ENCODE measurements at places on chromosomes 12 and 14.

GRCh38 chr12:69240631-69240995 is 1.2 kb downstream of the CPSF6 start:
- peak; percentile 3 for DNase-seq

DNA sequence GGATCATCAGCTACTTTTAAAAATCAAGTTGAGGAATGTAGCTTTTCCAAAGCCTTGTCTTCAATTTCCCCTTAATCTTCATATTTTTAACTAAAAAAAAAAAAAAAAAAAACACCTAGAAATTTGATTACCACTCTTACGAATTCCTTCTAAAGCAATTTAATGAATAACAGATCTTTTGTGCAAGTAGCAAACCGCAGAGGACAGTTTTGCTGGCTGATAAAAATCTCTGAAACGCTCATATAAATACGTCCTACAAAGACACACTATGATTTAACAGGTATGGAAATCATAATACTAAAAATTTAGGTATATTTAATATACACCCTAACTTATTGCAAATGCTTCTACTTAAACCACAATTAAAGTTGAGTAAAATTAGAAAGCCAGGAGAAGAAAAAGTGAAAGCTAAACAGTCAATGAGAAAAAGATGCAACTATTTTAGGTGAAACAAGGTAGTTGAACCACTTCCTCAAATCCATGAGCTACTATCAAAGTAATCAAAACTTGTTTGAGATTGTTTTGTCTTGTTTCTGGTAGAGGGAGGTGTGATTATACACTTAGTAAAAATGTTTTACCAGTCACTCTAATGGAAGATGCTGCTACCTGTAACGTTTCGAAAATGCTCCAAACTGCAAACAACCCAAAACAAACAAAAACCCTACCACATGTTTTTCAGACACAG is 2.2 kb downstream of the PAWR start:
- no peak for DNase-seq

- DNase-seq, result no peak
Measured at GRCh38 chr12:101941306-101942249, 64.2 kb downstream of the DRAM1 start.

DNA sequence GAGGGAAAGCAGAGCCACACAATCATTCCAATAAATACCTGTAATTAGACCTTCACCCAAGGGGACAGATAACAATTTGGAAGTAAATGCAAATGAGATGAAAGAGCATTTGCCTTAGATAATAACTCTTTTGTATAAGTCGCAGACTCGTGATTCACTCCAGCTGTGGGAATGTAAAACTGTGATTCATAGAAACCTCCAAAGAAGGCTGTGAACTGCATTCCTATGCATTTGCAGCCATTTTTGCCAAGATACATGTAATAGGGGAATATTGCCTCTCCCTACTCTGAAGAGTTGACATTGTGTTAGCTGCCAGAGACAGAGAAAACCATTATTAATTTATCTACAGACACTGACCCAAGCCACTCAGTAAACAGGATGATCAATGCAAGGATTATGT is 181.9 kb upstream of the ARHGAP5 start:
- no peak for DNase-seq

DNA sequence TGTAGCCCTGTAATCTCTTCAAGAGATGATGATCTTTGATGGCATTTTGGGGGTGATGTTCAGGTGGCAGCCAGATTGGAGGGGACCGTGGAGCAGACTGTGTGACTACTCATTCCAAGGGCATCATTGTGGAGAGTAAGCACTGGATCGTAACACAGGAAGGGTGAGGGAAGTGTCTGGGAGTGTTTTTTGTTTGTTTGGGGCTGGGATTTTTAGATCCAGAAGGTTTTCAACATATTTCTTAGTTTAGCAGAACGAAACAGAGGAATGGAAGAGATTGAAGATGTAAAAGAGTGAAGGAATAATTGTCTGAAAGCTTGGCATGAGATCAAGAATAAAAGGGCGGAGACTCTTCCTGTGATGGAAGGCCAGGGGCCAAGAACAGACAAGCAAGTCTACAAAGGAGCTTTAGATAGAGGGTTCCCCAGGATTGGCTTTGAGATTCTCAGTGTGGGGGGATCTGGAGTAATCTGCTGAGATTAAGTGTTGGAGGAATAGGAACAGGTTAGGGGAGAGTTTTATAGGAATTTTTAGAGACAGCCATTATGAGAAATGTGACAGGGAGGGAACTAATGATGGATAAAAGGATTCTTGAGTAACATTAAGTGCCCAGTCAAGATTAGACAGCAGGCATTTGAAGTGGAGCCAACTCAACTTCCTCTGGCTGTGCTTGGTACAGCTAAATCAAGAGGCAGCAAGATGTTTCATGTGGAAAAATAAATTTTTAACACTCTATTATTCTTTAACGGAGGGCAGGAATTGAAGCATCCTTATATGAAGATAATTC is 79.7 kb upstream of the REP15 start:
- no peak for DNase-seq

DNA sequence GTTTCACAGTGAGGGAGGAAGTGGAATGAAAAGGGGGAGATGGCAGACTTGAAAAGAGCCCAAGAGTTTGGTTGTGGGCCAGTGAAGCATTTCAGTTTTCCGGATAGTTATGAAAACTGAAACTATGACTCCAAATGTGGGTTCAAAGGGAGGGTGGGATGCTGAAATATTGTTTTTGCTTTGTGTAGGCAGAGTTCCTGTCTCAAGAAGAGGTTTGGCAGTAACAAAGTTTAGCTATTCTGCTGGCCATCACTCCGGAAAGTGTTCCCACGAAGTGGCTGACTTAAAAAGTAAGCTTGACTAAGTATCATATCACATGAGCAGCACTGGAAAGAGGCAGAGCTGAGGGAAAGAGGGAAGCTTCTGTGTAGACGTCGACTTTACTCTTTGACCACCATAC is 85.2 kb downstream of the CAND1 start:
- no peak for DNase-seq

GRCh38 chr14:67228325-67228984 is 12.8 kb upstream of the PALS1 start:
- no peak for DNase-seq

DNA sequence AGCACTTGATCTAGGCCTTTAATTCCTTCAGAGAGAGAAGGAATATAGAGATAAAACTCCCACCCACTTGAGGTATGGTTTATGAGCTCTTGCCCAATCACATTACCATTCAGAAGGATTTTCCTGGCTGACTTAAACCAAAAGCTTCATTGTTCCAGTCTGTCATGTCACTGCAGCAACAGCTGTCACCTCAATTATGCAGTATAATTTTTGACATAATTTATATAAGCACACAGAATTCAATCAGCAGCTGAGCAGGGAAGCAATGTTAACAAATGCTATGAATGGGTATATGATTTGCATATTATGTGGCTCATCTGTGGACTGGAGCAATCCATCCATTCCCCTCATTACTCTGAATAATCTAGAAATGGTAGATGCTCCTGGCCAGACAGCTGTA is 40.3 kb downstream of the CBX5 start:
- DNase-seq, result no peak

GRCh38 chr12:117118838-117119591 is 19.8 kb upstream of the TESC start:
- no peak for DNase-seq

- DNase-seq, result no peak
Measured at GRCh38 chr12:119869720-119870119, 7.4 kb downstream of the CIT start.

DNA sequence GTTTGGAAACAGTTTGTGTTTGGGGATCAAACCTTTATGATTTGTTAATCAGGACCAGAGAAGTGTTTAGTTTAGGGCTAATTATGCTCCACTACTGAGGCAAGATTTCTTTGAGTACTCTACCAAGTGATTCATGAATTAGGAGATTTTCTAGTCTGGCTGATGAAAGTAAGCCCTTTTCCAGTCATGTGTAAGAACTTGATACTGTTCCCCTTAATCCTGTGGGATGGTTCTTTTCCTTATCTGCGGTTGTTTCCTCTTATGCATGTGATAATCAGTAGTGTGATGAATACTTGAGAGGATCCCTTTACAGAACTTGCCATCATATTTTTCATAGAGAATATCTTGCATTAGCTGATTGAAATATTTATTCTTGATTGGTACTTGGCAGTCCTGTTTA is 42.1 kb downstream of the DYRK2 start:
- no peak for DNase-seq

DNA sequence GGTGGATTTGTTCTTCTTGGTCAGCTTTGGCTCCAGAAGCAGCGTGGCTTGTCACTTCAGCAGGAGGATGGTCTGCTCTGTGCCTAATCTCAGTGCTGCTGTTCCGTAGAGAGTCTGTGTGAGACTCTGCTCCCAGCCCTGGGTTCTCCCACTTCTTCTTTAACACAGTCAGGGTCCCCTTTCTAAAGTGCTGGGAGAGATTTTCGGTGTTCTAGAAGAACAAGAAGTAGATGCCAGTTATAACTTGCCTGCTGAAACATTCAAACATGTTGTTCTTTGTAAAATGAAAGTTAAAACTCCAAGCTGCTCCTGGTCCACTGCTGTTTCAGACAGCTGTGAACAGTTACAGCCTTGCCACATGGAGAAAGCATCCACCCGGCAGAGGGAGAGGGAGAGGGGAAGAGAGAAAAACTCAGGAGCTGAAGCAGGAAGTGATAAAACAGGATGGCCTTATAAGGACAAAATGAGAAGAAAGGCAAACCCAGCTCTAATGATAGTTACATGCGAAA is 55.2 kb upstream of the CERS5 start:
- no peak for DNase-seq

GRCh38 chr14:67934087-67934486 is 114.5 kb downstream of the RAD51B start:
- DNase-seq, result no peak

GRCh38 chr12:63844391-63845341 is at the start of gene SRGAP1:
Gene SRGAP1 (plus strand): TSS chr12:63844700. CDS start chr12:63844817, 117 bp downstream.
- DNase-seq, result no peak

DNA sequence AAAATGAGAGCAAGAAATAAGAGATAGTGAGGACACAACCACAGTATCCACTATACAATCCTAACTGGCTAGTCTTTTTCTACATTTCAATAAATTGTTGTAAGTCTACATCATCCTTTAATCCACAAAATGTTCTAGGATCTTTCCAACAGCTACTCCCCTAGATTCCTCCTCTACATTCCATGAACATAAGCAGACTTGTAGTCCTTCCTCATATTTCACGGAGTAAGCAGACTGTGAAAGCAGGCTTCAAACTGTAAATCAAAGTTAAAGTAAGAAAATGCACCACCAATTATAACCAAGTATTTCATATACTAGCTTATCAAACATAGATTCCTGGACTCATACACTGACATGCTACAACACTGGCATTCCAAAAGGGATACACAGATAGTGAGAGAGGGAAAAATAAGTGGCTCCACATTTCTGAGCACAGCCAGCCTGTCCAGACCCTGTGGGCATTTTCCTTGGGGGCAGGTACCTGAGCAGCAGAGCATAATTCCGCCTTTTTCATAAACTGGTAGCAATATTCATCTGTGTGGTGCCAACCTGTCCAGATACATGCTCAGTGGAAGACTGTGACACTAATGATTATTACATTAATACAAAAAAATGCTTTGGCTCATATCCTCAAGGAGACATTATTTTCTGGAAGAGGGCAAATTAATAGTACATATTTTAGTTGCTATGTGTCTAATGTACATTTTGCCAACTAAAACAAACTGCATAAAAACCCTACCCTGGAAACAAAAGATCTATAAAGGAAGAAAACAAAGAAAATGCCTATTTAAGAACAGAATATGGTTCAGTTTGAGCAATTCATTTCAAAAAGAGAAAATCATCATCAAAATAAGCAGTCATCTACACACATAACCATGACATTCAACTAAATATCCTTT is 113.3 kb upstream of the FSCB start:
- DNase-seq, result no peak

GRCh38 chr12:13293096-13293495 is 96.6 kb downstream of the EMP1 start:
- no peak for DNase-seq

- DNase-seq, result no peak
Measured at GRCh38 chr12:121628536-121628935, 2.2 kb downstream of the ORAI1 start.

DNA sequence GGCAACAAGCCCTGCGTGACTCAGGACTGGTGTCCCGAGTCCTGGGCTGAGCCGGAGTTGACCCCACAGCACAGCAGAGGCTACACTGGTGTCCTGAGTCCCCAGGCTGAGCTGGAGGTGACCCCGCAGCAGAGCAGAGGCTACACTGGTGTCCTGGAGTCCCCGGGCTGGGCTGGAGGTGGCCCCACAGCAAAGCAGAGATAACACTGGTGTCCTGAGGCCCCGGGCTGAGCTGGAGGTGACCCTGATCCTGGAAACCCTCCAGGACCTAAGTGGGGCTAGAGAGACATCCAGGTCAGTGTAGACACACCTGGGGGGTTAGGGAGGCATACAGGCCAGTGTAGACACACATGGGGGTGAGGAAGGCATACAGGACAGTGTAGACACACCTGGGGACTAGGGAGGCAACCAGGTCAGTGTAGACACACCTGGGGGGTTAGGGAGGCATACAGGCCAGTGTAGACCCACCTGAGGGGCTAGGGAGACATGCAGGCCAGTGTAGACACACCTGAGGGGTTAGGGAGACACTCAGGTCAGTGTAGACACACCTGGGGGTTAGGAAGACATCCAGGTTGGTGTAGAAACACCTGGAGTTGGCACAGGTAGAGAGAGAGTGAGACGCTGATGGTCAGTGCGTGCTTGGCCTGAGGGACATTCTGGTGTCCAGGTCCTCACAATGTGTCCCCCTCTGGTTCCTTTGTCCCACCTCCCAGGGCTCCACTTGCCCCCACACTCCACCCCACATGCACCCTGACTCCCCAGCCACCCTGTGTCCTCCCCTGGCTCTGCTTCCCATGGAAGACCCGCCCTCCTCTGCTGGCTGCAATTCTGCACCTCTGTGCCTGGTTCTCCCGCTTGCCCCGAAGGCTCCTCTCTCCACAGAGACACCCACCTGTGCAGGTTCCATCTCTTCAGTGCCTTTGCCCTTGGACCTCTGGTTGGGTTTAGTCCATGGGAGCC is 321.6 kb upstream of the SFSWAP start:
- DNase-seq, result no peak

DNA sequence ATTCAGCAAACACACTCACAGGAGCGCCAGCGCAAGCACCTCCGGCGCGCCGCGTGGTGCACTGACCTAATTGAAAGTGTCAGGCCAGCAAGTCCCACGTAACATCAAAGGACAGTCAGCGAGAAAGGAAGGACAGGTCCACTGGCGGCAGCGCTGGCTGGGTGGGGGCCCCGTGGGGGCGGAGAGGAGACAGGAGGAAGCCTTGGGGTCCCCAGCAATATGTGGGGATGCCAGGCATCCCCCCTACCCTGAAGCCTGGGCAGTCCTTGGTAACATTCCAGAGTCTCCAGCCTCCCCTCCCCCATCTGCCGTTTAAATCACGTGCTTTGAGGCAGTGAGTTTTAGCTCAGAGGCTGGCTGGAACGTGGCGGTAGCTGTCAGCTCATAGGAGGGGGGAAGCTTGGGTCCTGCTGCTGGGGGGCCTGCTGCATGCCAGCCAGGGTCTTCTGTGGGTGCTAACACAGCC is 159.2 kb downstream of the CALM1 start:
- DNase-seq, result no peak

DNA sequence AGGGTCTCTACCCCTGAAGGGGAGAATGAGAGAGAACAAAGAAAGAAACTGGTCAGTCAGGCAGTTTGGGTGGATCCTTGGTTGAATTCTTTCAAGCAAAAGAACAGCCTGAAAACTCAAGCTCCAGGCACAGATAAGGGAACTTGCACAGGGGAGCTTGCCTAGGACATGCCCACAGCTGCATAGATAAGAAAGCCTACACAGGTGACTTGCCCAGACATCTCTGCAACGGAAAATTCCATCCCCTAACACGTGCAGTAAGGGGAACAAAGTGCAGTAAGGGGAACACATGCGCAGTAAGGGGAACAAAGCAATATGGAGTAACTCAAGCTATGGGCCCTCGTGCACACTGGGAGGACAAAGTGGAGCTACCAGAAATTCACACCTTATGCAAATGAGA is 540.1 kb upstream of the MIS18BP1 start:
- no peak for DNase-seq
